ENCODE measurements at places on chromosomes 6 and 20. TPM values are rescaled to one million over a fixed set of nuclear protein-coding genes. Genes with fewer than 3 reads are reported as not detected.

DNA sequence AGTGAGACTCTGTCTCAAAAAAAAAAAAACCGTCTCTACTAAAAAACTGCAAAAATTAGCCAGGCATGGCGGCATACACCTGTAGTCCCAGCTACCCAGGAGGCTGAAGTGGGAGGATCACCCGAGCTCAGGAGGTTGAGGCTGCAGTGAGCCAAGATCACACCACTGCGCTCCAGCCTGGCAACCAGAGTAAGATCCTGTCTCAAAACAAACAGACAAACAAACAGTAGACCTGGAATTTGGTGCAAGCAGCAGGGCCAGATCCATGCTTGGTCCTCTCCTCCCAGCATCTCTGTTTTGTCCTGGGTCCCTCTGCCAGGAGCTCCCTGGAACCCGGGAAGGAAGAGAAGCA is 11.6 kb downstream of the RIPOR3 start:
- no peak for DNase-seq

- DNase-seq = no peak
Measured at GRCh38 chr6:158758941-158759479, 60.2 kb downstream of the EZR start.

DNA sequence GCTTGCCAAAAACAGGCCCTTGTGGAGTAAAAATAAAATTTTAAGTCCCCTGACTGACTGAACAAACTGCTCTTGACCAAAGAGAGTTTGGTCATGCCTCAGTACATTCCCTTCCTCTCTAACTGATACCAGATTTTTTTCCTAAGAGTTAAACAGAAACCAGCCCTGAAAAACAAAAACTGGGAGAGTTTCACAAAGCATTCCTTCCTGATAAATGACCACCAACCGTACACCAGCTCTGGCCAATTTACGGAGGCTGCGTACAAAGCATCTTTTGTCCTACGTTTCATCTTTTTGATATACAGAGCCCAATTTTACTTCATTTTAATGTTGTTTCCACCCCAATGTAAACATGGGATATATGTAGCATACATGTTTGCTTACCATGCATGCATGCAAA is 477.4 kb upstream of the HTR1E start:
- no peak for DNase-seq

GRCh38 chr20:8361006-8361652 is 229.1 kb downstream of the PLCB1 start:
- no peak for DNase-seq

GRCh38 chr6:92337571-92337970 is 1081.8 kb downstream of the EPHA7 start:
- DNase-seq = no peak

GRCh38 chr6:2843138-2843740 is 1.6 kb upstream of the SERPINB1 start:
- no peak for DNase-seq

DNA sequence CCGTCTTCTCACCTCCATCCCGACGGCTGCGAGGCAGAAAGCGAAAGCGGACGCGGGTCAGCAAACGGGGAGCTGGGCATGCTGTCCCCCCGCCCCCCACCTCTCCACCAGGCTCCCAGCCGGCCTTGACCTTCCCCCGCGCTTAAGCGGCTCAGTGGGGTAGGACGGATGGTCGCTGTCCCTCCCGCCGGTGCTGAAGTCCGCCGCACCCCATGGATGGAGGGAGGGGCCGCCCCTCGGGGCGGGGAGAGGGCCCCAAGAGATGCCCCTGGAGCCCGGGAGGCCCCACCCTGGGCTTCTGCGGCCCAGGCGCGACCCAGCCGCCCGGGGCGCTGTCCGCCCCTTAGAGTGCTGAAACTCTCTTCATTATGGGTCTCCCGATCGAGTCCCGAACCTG is at the start of gene KCNB1:
Gene KCNB1, minus strand, starts transcription at position 48 of the 397 bp plus-strand sequence. CDS start 188 bp downstream, outside the sequence.
- peak; percentile 83 for DNase-seq

DNA sequence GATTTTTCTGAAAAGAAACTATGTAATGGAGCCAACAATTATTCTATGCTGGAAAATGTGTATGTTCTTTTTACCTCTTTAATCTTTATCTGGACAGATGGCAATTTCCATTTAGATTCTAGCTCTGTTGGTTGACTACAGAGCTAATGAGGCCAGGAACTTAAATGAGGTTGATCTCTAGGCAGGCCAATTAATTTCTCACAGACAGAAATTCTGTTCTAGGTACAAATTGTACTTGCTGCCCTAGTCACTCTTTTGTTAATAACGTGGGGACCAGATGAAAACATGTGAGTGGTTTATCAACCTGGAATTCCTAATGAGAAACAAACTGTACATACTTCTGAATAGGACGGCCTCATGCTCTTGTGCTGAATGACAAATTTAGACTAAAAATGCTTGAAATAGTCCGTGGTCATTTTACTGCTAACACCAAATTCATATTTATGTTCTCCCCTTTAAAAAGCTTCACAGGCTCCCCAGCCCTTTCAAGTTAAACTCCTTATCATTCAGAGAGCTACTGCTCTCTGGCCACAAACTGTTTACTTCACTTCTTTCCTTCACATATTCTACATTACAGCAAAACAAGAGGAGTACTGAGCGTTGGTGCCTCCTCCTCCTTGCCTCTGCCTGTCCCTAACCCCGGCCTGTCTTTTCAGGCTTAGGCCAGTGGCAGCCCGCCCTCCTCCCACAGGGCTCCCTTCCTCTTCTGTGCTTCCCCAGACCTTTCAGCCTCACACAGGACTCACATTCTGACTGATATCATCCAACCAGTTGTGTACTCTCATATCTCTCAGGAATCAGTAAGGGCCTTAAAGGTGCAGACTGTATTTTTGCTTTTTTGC is 41.4 kb downstream of the DTNBP1 start:
- no peak for DNase-seq

DNA sequence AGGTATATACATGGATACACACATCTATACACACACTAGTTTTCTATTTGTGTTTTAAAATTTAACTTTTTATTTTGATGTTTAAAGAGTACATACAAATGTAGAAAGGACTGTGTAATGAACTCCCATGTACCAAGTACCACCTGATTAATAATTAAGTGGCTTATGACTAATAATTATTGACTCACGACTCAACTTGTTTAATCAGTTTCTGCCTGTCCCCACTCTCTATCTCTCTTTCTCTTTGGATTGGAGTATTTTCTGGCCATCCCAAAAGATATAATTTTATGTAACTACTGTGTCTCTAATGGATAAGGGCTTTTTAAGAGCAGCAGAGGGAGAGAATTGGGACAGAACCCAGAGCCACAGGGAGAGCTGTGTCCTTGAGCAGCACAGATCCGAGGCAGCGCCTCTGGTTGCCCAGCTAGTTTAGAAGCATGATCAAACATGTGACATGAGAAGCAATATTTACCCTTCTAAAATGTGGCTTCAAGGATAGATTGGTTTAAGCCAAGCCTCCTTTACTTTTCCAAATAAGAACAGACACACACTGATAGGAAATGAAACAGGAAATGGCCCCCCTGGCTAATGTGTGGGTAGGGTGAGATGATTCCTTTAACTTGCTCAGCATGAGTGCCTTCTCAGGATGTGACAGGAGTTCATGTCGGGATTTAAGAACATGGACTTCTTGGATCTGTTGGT is 81.0 kb downstream of the ERMARD start:
- no peak for DNase-seq

Gene SF3B5
- 119 TPM for polyA plus RNA-seq

Gene TBXT
- 0.09 TPM for polyA plus RNA-seq

Measured in renal cortex interstitium (tissue), 15 donors.